ENCODE measurements at places on chromosomes 11 and 22.

DNA sequence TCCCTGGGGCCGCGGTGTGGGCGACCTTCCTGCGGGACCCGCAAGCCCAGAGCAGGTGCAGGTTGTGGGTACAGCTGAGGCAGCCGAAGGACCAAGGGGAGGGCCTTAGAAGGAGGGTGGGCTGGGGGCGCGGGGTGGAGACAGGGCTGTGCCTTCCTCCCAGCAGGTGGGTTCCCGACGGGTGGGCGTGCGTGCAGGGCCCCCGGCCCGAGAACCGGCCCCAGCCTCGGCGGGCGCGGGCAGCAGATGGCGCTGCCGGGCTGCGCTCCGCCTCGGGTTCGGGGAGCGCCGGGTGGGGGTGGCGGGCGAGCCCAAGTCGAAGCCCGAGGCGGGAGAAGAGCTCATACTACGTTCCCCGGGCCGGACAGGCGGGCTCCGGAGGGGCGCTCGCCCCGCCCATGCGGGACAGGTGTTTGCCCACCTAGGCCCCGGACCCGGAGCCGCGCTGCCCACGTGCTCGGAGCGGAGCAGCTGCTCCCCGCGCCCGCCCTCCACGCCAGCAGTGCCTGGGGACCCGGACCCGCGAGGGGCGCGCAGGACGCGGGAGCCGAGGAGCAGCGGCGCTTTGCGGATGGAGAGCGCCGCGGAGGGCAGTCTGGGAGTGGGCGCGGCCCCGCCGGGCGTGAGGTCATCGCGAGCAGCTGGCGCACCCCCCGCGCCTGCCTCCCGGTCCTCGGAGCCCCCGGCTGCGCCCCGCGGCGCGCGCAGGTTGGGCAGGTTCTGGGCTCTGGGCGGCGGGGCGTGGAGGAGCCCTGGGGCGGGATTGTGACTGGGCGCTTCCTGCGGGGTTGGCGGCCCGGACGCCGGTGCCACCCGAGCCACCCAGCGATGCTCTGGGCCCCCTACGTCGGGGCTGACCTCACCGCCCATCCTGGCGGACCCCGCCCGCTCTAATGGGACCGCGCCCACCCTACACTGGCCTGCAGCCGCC is 25.3 kb downstream of the DUSP8 start:
- no peak for DNase-seq

DNA sequence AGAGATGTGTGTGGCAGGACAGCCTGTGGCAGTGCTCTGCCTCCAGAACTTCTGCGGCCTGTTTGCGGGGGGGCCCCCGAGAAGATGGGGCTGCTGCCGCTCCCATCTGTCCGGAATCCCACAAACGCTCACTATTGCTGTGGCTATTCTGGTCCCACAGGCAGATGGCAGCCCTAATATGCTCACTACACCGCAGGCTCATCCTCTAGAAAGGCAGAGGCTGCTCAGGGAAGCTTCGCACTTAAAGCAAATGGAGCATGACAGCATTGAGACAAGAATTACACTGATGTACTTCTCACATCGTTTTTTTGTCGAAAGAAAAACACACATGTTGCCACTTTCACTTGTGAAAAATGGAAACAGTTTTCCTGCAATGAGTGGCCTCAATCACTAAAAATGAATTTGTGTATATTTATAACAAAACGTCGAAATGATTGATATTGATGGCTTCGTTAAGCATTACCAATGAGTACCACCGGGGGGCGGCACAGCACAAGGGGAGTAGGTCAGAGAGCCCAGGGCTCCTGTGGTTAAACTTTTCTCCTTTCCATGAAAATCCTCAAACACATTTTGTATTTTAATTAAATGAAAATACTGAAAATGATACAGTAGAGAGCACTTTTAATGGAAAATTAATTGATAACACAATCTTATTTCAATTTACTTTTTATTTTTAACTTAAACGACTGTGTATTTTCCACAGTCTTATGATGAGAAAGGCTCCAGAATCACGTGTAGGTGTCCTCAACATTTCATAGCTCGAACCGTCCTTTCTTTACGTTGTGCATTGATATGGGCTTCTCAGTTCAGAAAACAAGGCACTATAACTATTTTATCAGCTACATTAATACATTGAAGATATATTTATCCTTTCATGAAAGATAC is 69.1 kb downstream of the CTTN start:
- DNase-seq: no peak

DNA sequence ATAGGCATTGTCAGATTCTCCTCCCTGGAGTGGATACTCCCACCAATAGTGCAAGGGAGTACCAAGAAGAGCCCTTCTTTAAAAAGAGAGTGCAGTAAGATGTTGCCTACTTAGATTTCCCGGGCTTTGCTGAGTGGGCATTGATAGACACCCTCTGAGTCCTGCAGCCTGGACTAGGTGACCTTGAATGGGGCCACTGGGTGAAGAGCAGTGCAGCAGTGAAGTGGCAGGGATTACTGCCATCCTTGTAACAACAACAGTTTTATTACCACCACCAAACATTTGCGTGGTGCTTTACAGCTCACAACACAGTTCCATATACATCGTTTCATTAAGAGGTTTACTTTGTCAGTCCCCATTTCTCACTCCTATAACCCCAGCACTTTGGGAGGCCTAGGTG is 59.4 kb downstream of the MICAL2 start:
- DNase-seq: no peak

- DNase-seq: no peak
Observed at GRCh38 chr22:42688241-42689211, 32.1 kb downstream of the A4GALT start.

GRCh38 chr11:34348919-34349318 is 8.9 kb downstream of the ABTB2 start:
- no peak for DNase-seq

DNA sequence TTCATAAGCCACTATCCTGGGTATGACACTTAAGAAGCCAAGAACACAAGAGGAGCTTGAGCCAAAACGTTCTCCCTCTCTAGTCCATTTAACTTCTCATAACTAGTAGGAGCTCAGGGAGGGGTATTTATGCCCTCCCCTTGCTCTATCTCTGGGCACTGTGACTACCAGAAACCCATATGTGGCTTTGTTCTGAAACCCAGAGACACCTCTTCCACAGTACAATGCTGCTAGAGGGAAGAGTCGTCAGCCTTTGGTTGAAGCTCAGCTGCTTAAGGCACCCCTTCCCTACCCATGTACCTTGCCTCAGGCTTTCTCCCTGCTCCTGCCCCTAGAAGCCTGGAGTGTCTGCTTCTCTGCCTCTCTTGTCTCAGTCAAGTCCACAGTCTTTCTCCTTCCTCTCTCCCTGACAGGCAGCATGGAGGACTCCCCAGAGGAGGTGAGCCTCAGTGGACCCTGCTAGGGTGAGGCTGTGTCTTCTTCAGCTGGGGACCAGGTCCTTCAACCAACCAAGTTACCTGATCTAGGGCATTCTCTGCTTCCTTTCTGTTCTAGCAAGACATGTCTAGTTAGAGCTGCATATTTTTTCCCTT is 23.1 kb upstream of the USP47 start:
- no peak for DNase-seq

DNA sequence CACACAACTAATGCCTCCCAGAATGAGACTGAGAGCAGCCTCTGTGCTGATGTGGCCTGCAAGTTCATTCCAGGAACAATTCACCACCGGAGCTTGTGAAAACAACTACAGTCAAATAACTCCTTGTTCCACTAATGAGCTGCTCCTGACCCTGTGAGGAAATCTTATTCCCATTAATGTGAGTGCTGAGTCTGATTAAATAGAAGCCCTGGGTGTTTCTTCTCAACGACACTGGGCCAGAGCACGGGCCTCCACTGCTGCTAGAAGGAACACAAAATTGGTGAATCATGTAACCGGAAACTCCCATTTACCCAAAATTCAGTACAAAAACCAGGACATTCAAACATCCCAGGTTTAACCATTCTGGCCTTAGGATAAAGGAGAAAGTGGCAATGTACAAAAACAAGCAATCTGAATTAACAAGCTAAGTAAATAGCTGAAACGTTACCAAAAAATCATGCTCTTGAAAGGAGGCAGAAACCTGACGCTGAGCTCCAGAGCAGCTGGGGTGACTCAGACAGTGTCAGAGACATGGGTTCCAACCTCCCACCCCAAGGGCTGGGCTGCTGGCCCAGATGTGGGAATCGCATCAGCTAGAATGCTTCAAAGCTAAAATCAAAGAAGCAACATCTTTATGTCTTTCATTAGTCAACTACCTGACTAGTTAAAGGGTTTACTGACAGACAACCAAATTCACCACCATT is 26.7 kb downstream of the SERGEF start:
- no peak for DNase-seq

DNA sequence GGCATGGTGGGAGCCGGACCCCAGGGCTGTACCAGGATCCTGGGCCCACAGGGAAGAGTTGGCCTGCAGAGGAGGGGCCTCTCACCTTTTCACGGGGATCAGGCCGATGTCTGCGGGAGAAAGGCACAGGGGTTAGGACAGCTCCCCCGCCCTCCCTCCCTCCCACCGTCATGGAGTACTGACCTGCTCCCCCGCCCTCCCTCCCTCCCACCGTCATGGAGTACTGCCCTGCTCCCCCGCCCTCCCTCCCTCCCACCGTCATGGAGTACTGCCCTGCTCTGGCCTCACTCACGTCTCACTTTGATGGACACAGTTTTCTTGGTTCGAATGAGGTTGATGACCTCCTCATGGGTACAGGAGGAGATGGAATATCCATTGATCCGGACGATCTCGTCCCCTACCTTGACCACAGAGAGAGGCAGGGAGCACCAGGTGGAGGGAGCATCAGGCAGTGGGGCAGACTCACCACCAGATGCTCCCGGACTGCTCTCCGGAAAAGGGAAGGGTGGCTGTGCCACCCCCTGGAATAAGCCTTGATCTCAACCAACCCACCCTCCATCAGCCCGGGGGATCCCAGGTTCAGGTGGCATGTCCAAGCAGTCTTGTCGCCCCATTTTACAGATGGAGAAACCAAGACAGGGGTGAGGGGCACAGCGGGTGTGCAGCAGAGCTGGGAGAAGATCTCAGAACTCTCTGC is 17.1 kb downstream of the USH1C start:
- no peak for DNase-seq

Measured in SIG-M5 (cell line).